Activated effector memory CD4-positive, alpha-beta T cell treated with anti-CD3 and anti-CD28 coated beads, Interleukin-2, amount 50 U/mL, for 16 hours (primary cell): ENCODE measurements at places on chromosomes 11 and 22.

GRCh38 chr22:23037429-23038333, 32.6 kb upstream of the GNAZ start:
- no peak for DNase-seq

DNA sequence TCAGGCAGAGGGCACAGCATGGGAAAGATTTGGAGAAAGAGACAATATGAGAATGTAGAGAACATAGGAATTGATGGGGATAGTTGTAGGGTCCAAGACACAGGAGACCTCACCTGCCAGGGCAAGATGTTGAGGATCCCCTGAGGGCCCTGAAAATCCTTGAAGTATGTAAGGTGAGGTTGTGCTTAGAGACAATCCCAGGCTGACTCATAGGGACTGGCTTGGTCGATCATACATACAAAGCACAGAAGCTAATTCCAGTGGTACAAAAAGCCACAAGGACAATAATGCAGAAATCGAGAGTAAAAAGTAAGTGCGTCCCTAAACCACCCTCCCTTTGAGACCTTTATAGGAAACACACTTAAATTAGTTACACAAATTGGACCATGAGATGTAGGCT, 468.2 kb downstream of the MIAT start:
- DNase-seq, result no peak

GRCh38 chr11:77196961-77197360, 68.9 kb downstream of the MYO7A start:
- peak; percentile 54 for DNase-seq

DNA sequence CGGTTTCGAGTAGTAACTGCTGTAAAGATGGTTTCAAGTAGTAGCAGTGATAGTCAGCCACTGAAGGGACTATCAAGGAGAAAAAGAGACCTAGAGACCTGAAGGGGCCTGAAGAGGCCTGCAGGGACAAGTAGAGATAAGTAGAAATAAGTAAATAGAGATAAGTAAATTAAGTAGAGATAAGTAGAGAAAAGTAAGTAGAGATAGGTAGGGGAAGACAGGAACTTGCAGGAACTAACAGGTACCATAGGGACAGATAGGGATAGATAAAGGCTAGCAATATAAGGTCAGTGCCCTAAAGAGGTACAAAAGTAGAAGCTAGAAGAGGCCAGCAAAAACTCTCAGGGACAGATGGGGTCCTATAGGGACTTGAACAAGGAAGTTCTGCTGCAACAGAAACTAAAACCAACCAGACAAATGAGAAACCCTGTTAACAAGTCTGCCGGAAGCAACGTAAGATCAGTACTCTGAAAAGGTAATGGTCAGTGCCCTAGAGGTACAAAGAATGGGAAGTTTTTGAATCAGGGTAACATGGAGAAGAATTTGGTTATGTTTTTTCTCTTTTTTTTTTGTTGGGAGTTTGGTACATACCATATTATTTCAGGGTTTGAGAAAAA, 9.6 kb upstream of the SC5D start:
- no peak for DNase-seq

GRCh38 chr11:76661834-76662434, 8.6 kb downstream of the LRRC32 start:
- DNase-seq, result no peak

DNA sequence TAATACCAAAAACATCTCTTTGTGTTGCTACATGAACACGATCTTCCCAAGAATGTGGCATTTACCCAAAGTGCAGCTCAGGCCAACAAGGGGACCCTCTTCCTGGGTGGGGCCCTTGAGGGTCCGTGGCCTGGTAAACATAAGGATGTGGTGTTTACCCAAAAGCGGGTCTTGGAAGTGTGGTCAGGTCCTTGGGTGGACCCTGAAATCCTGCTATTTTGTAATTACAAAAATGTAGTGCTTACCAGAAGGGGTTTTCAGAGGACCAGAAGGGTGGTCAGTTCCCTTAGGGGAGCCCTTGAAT, 87.8 kb upstream of the PRDM11 start:
- no peak for DNase-seq

DNA sequence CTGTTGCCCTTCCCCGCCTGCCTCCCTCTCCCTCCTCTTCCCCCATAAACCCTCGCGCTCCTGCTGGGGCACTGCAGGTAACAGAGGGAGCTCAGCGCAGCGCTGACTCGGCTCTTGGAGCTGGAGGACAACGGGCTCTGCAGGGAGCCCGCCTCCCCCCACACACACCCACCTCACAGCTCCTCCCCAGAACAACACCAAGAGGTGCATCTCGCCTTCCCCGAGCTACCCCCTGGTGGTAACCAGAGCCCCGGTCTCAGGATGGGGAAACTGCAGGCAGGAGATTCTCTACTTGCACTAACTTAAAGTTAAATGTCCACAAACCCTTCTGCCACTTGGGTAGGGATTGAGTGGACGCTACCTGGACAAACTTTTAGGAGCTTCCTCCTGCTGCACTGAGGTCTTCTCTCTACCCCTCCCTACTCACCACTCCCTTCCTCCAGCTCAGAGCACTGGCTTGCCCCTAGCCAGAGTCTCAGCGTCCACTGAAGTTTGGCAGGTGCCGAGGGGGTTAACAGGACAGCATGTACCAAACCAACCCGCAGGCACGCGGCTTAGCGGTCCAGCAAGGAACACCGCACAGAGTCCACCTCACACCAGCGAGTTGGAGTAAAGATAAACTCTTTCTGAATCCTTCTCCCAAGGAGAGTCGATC, 4.0 kb upstream of the SCN4B start:
- DNase-seq, result no peak

GRCh38 chr22:17818180-17818579, 43.9 kb upstream of the BID start:
- no peak for DNase-seq

GRCh38 chr11:75249704-75250103, 9.1 kb downstream of the TPBGL start:
- DNase-seq, result peak; percentile 6

DNA sequence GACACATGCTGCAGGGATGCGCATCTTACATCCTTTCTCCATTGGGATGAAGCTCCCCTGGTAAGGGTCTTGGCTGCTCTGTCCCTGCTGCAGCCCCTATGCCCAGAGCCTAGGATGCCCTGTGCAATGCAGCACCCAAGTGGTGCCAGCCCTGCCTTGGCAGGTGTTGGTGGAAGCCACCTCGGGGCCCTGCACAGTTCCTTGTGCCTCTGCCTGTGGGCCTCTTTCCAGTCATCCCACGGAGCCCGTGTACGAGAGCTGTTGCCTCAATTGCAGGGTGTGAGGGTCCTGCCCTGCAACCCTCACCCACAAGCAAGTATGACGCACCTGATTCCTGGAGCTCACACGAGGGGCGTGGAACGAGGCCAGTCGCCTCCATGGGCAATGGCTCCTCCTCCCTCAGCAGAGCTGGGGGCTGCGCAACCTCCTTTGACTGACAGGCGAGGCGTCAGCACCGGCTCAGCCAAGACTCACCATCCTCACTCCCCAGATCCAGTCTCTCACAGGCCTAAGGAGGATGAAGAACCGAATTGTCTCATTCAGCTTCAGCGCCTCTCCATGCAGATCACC, 719.6 kb downstream of the BRD1 start:
- peak; percentile 54 for DNase-seq

DNA sequence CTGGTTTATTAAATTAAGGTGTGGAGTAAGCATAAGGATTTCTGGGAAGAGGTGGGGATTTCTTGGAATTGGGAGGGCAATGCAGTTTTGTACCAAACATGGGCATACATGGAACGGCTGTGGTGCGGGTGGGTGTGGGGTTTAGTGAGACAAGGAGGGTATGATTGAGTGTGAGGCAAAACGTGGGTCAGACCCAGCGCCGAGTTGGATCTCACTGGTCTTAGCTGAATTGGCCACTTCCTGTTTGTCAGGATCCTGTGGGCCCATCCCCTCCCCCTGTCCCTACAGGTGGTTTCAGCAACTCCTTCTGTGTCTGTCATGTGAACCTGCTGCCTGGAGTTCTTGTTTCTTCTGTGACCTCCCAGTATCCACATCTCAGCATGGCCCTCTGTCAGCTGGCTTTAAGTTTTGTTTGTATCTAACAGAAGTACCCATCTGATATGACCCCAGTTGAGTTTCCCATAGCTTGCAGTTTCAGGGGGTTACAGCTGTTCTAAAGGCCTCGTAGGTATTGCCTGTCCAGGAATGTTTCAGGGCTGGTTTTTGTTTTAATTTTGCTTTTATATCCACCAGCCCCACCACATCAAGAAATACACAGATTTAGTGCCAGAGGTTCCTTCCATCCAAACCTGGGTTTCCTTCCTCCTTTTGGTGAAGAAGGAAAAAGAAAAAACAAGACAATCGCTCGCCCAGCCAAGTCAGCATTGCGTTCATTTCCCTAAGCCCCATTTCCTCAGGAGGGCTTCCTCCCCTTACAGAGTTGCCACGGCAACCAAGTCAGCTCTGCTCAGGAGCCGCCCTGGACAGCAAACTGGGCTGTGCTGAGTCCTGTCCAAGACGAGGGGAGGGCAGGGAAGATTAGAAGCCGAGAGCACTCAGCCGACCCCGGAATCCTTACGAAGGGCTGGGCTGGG, 6.0 kb downstream of the APOL1 start:
- DNase-seq, result no peak

DNA sequence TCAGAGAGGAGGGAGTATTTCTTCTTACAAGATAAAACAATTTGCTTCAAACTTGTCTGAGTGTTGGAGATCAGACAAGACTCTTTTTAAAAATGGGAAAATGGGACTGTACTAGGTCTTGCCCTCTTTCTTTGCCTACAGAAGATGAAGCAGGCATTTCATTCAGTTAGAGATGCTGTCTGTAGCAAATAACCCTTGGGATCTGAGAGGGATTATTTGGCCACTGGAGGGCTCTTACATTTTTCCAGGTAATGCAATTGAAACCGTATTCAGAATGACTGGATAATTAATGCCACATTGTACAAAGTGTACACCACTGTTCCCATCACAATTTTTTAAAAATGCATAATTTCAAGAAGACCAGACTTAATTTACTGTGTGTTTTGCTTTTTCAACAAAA, 258.5 kb upstream of the KIRREL3 start:
- no peak for DNase-seq

DNA sequence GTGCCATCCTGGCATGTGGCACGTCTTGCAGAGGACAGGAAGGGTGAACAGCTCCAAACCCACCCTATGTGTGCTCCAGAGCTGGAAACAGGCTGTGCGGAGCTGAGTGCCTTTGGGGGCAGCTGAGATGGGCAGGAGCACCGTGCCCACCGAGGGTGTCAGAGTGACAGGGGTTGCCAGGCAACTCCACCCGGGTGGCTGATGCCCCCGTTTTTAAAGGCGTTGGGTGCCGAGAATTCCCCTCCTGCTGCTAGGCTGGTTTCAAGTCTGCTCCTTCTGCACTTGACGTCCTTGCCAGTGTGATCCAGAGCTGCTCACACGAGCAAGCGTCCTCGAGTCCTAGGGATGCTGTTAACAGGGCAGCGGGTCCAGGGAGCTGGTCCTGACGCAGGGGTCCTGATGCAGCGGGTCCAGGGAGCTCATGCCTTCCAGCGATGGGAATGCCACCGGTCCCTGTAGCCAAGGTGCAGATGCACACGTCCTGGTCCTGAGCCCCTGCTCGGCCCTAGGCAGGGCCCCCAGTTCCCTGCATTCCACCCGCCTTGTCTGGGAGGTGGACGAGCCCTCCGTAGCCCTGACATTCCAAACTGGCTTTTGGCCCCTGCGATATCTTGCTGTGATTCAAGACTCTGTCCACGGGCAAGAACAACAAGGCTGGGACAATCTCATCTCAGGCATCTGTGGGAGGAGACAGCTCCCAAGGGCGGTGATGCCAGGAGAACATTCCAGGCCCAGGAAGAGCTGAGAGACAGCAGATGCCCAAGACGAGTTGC, 4.9 kb downstream of the KCNQ1 start:
- no peak for DNase-seq

DNA sequence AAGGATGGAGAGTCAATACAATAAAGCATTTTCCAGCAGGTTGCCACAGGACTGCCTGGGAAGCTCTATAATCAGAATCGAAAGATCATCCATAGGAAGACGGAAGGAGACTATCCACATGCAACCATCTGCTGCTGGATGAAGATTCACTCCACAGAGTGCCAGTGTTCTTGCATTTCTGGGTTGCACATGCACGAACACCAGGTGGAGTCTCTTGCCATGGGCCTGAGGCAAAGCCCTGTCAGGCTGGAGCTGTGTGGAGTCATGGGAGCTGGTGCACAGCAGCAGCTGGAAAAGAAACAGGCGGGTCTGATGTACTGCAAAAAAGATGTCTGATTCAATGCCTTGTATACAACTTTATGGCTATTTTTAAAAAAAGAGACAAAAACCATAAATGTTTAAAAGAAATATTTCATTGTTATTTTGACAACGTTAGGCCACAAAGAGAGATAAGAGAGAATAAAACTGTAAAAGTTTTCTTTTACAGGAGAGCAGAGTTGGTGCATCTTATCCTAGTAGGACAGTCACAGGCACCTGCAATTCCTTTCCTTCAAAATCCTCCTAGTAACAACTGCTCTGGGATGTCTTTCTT, 12.9 kb upstream of the FAT3 start:
- no peak for DNase-seq

DNA sequence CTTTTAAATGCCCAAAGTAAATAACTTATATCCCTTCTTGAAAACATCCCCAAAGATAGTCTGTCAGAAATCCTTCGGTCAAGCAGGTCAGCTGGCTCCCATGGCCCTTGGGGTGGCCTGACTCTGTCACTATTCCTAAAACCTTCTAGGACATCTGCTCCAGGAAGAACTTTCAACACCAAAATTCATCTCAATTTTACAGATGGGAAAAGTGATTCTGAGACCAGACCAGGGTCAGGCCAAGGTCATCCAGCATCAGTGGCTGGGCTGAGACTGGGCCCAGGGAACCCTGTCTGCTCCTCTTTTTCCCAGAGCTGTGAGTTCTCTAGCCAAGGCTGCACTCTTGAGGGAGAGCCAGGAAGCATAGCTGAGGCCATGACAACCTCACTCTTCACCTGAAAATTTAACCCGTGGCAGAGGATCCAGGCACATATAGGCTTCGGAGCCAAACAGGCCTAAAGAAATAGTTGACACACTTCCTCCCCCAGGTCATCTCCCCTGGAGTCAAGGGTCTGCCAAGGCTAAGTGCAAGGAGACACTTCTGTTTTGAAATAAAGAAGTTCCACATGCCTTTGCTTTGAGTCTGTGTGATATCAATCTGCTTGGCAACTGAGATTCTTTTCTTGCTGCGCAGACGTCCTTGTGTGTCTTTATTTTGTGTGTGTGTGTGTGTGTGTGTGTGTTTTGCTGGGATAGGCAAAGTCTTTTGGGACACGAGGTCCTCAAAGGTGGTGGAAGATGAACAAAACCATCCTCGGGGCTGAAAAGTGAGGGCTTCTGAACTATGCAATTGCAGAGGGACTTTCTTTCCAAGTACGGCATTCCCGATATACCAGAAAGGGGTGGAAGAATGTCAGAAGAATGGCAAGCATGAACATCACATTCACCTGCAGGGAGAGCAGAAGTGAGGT, 16.8 kb upstream of the PRG2 start:
- no peak for DNase-seq

DNA sequence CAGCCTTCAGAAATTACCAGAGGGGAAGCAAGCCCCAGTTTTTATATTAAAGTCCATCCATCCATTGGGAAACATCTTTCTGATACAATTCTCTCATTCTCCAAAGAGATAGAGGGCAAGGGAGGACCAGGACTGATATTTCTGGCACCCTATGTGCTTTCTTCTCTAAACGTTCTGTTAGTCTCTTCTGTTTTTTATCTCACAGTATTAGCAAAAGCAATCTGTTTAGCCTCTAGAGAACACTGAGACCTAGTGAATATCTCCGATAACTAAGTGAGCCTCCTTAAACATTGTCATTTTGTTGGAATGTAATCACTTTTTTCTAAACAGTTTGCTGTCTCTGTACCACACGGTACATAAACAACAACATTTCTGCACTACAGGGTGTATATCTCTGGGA, 464.6 kb downstream of the JRKL start:
- DNase-seq, result no peak
